ENCODE measurements at places on chromosomes 6 and 20. TPM values are rescaled to one million over a fixed set of nuclear protein-coding genes. Genes with fewer than 3 reads are reported as not detected.

Gene SFTA2
- total RNA-seq, result 9.0 TPM

Gene VSX1
- not detected for total RNA-seq

Gene COL21A1
- 4.9 TPM for total RNA-seq

Gene ARFGAP1
- total RNA-seq, result 26.3 TPM

Gene RBM24
- total RNA-seq, result 0.32 TPM

Gene PEX3
- 23.9 TPM for total RNA-seq

- peak; percentile 19 for ATAC-seq
Measured at GRCh38 chr20:3651204-3651962, 11.8 kb downstream of the GFRA4 start.

DNA sequence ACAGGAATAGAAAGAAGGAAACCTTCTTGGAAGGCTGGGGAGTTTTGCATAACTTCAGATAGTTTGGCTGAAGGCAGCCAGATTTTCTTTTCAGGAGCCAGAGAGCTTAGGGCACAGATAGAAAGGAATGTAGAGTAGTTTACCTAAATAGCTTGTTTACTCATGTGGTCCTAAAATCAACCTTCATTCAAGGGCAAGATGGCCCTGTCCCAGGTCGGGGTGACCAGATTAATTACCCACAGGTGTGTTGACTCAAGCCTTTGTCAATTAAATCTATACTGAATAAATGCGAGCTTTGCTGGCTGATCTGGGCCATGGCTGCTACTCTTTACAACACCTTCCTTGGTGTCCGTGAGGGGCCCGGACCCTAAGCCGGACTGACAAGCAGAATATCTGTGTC, 792.0 kb upstream of the MAN1A1 start:
- ATAC-seq, result no peak

DNA sequence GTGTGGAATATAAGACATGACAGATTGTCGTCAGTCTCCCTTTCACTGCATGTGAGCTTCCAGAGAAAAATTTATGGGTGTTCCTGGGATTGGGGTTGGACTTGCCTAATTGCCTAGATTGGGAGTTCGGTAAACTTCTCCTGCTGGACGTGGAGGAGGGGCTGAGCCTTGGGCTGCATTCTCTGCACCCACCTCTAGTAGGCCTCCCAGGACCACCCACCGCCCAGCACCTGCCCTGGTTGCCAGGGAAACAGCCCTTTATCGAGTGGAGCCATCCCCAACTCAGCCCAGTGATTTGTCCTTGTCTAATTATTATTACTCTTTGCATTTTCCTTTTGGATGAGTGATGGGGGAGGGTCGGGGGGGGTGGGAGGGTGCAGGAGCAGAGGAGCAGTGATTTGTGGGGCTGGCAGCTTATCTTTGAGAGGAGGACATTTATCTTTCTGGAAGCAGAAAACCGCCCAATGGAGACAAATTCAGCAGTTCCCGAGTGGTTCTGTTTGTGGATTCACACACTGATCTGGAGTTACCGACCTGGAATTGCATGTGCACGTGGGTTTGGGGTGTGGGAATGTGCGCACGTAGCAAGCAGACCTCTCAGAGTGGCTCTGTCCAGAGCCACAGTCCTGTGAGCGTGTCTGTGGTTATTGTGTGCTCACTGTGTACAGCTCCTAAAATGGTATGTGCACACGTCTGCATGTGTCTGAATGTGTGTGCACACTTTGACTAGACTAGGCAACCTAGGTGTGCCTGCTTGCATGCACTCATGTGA, 104.5 kb downstream of the DHX35 start:
- ATAC-seq, result no peak

- ATAC-seq, result no peak
Measured at GRCh38 chr6:122459240-122459639, 12.4 kb downstream of the SERINC1 start.

- no peak for ATAC-seq
Measured at GRCh38 chr6:29919506-29920445, 22.6 kb upstream of the HLA-A start.
